ENCODE measurements at places on chromosomes 5 and 9. TPM values are rescaled to one million over a fixed set of nuclear protein-coding genes. Genes with fewer than 3 reads are reported as not detected.

DNA sequence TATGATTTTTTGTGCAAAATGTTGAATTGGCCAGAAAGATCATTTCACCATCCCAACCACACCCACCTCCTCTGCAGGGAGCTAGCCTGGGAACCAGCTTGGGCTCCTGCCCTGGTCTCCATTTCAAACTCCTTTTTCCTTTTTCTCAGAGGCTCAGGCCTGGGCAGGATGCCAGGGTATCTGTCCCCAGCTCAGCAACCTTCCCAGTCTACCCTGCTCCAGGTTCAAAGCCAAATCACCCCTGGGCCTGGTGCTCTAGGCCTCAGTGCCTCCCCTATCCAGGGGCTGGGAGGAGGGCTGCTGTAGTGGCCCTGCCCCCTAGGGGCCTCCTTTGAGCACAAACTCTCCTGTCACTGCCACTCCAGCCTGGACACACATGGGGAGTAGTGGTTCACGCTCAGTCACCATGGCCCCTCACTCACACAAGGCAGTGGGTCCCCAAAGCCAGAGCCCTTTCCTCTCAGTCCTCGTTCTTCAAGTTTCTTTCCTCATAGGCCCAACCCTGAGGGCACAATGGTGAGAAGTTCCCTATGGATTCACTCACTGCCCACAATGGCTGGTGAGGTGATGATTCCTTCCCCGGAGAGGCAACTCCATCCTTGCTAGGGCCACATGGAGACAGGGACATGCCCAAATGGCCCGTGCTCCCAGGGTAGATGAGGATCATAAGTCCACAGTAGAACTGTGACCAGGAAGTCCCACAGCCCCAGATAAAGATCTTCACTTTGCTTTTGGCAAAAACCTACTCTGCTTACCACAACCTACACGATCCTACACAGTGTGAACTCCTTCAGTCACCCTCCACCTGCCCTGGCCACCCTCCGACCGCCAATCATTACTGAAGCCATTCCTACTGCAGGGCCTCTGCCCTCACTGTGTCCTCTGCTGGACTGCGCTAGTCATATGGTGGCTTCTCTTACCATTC is 1.6 kb upstream of the ST6GALNAC4 start:
- no peak for DNase-seq

DNA sequence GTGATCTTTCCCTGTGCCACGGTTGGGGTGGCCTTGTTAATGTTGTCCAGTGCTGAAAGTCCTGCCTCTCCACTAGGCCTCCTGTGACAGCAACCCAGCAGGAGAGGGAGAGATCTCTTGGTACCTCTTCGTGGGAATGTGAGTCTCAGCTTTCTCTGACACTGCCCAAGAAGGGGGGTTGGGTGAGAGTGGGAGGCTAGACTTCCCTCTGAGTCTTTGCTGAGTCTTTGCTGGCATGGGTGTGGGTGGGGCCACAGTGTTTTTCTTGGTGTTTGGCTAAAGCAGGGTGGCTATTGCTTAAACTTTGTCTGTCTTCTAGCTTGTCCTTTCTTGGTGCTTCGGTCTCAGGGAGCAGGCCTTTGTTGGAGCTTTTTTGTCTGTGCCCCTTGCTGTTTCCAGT is 145.6 kb downstream of the GNA14 start:
- DNase-seq: no peak

Gene TAF11L12
- not detected for total RNA-seq

Gene ZBTB26
- total RNA-seq: 5.8 TPM

GRCh38 chr9:18159254-18159653 is 314.7 kb upstream of the ADAMTSL1 start:
- no peak for DNase-seq
